Mesenchymal stem cell (in vitro differentiated cells and primary cell): ENCODE measurements at places on chromosomes 7 and 10.

DNA sequence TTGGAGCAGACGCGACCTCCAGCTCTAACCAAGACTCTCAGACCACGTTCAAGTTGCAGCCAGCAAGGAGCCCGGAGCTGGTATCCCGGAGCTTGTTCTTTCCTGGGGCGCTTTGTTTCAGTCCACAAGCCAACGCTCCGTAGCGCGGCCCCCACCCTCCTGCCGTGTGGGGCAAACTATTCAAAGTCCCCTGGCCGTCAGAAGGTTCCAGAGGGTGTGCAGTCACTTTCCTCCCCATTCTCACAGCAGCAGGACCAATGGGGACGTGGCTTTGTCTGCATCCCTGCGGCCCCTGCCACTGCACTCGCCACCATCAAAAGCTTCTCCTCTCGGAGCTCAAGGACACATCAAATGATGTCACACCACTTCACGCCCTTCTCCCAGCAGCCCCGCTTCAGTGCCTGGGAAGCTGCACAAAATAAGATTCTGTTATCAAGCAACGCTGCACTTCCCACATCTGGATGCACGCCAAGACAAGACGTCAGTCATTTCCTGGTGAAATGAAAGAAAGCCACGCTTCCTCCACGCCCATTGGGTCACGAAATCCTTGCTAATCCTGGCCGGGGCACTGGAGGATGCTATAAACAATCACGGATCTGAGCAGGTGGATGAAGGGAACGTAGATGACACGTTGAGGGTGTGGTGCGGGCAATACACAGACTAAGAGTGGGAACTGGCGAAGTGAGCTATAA lies 348.2 kb downstream of the PTPRN2 start:
- DNase-seq, result no peak

GRCh38 chr7:12572941-12573575 lies 2.5 kb downstream of the SCIN start:
- DNase-seq, result no peak

- DNase-seq, result peak; percentile 87
Measured at GRCh38 chr10:110326351-110327032, 21.8 kb upstream of the SMNDC1 start.

GRCh38 chr10:86678999-86679792 lies 10.9 kb downstream of the LDB3 start:
- no peak for DNase-seq

- DNase-seq, result no peak
Measured at GRCh38 chr7:127976056-127976737, 55.0 kb downstream of the LRRC4 start.

- DNase-seq, result peak; percentile 81
Measured at GRCh38 chr7:156764016-156764669, 123.6 kb downstream of the RNF32 start.

DNA sequence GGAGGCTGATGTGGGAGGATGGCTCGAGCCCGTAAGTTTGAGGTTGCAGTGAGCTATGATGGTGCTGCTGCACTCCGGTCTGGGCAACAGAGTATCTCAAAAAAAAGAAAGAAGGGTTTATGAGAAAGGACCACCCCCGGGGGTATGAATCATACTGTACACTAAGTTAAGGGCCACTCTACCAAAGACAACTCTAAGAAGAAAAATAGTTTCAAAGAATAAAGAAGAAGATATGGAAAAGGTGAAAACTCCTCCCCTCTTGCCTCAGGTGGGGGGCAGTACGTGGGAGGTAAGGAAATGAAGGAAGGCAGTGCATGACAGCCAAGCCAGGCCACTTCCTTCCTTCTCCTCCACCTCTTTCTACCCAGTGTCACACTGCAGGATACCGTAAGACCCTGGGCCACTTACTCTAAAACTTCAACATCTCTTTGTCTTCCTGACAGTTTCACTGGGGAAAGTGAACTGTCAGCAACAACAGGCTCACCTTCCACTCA lies 61.3 kb downstream of the PIP4K2A start:
- DNase-seq, result no peak

GRCh38 chr10:126014309-126014708 lies 117.9 kb downstream of the FANK1 start:
- peak; percentile 94 for DNase-seq

- peak; percentile 19 for DNase-seq
Measured at GRCh38 chr7:131557652-131558385, 1.4 kb upstream of the PODXL start.

- DNase-seq, result no peak
Measured at GRCh38 chr10:124799211-124799610, 2.4 kb upstream of the ABRAXAS2 start.
